ENCODE measurements at places on chromosomes 2 and 18. TPM values are rescaled to one million over a fixed set of nuclear protein-coding genes. Genes with fewer than 3 reads are reported as not detected.

Gene PPP4R3B
- total RNA-seq: 33.6 TPM

Gene CFC1
- total RNA-seq: not detected

Gene CIB4
- 0.16 TPM for total RNA-seq

Gene SIX3
- total RNA-seq: 0.41 TPM
